ENCODE measurements at places on chromosomes 5 and 9. TPM values are rescaled to one million over a fixed set of nuclear protein-coding genes. Genes with fewer than 3 reads are reported as not detected.

PCDHA6 gene
- not detected for total RNA-seq

RNF180 gene
- 0.60 TPM for total RNA-seq

ZNF879 gene
- 0.39 TPM for total RNA-seq

LHX3 gene
- 0.09 TPM for total RNA-seq

NRG2 gene
- total RNA-seq, result 2.0 TPM

MARCHF11 gene
- total RNA-seq, result not detected

BARHL1 gene
- total RNA-seq, result not detected

SPINK7 gene
- total RNA-seq, result not detected

IFNK gene
- total RNA-seq, result not detected

ARL10 gene
- total RNA-seq, result 1.1 TPM

ALDOB gene
- total RNA-seq, result not detected

CAPSL gene
- not detected for total RNA-seq

ANXA1 gene
- 1,075 TPM for total RNA-seq

SLC1A3 gene
- total RNA-seq, result not detected

GFI1B gene
- total RNA-seq, result 0.15 TPM

PDZD2 gene
- total RNA-seq, result 0.21 TPM

SNAPC4 gene
- total RNA-seq, result 14.7 TPM

EXD3 gene
- total RNA-seq, result 5.7 TPM

CCL19 gene
- total RNA-seq, result not detected

ACTL7B gene
- not detected for total RNA-seq

C9 gene
- total RNA-seq, result not detected

TMEFF1 gene
- 1.5 TPM for total RNA-seq

PCDHGB7 gene
- total RNA-seq, result 0.07 TPM

SEMA4D gene
- total RNA-seq, result 6.4 TPM

ANKRD31 gene
- 0.05 TPM for total RNA-seq

TAF1L gene
- total RNA-seq, result not detected

PCDHA12 gene
- total RNA-seq, result 2.7 TPM

TMEM252 gene
- not detected for total RNA-seq

ADAMTSL1 gene
- total RNA-seq, result not detected

FAM151B gene
- 2.1 TPM for total RNA-seq

C9orf153 gene
- not detected for total RNA-seq

SYK gene
- 0.01 TPM for total RNA-seq
